Glomerular endothelial cell (primary cell): ENCODE measurements at places on chromosomes 12 and 14. TPM values are rescaled to one million over a fixed set of nuclear protein-coding genes. Genes with fewer than 3 reads are reported as not detected.
A peak's percentile ranks its signal among the peaks of the same experiment; 100 is the strongest.

The GNB3 gene
- 0.39 and 2.3 TPM in 2 replicates for total RNA-seq

- DNase-seq: no peak
Observed at GRCh38 chr12:24823808-24824515, 124.9 kb downstream of the BCAT1 start.

The TAS2R13 gene
- total RNA-seq: 2.7 TPM in 1 of 2 replicates, not detected in the other

The CKAP4 gene
- total RNA-seq: 283 and 321 TPM in 2 replicates

DNA sequence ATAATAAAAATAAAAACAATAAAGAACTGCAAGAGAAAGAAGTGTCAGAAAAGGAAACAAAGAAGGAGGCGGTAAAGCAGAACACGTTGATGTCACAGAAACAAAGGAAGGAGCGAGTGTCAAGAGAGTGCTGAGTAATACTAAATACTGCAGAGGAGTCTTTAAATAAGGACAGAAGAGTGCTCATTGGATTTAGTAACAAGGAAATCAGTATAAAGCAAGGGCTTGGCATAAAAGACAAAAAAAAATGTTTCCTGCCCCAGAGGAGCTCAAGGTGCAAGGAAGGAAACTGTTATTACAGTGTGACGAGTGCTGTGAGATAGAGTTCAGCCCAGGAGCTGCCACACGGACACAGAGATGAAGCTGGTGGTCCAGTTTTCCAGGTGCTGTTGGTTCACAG lies 8.4 kb upstream of the TUBA1A start:
- DNase-seq: no peak

The KLRC3 gene
- total RNA-seq: not detected in 2 replicates

- no peak for DNase-seq
Observed at GRCh38 chr14:74938531-74939495, 15.8 kb upstream of the RPS6KL1 start.

The SALL2 gene
- total RNA-seq: 2.9 and 4.6 TPM in 2 replicates

GRCh38 chr12:4555804-4556203 lies 6.2 kb upstream of the DYRK4 start:
- no peak for DNase-seq

The RNASE1 gene
- total RNA-seq: 215 and 387 TPM in 2 replicates

DNA sequence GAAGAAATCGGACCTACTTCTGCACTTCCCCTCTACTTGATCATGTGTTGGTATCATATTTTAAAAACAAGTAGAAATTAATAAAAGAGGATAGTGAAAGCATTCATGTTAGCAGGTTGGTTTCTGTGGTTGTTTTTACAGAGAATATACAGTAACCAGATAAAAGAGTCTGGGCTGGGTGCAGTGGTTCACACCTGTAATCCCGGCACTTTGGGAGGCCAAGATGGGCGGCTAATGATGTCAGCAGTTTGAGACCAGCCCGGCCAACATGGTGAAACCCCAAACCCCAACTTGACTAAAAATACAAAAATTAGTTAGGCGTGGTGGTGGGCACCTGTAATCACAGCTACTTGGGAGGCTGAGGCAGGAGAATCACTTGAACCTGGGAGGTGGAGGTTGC lies 55.9 kb downstream of the LRP6 start:
- DNase-seq: no peak

The ACOT6 gene
- not detected in 2 replicates for total RNA-seq

- DNase-seq: peak; percentile 92
Observed at GRCh38 chr12:75814851-75815754, 216.5 kb downstream of the PHLDA1 start.

The LRRC43 gene
- 1.4 and 2.7 TPM in 2 replicates for total RNA-seq

- DNase-seq: no peak
Observed at GRCh38 chr14:39681782-39682399, 249.7 kb upstream of the FBXO33 start.

DNA sequence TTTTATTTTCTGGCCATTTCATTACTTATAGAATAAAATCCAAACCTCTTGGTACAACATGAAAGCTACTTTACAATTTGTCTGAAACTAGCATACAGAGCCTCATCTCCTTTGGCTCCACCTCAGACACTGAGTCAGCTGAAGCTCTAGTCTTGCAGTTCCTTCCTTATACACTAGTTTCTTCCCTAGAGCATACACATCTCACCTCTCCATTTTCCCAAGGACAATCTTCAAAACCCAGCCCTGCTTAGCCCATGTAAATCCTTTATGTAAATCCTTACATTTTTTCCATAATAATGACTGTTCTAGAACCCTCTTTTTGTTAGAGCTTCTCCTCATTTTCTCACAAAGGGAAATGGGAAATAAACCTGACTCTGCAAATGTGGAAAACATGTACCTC lies 463.4 kb downstream of the SLC16A7 start:
- no peak for DNase-seq

DNA sequence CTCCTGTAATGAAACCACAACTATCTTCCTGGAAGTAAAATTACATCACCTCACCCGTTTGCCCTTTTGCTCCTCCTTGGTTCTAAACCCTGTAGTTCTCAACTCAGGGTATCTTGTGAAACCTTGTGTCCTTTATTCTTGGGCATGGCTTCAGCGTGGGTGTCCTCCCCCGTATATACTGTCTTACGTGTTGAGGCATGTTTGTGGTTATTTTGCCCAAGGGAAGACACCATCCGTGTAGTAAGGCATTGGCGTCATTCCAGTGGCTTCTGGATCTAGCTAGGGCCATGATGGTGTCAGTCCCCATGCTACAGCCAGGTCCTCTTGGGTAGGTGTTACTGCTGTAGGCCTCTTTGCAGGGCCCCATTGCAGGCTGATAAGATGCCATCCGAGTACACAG lies 115.4 kb downstream of the ZFP36L1 start:
- no peak for DNase-seq

DNA sequence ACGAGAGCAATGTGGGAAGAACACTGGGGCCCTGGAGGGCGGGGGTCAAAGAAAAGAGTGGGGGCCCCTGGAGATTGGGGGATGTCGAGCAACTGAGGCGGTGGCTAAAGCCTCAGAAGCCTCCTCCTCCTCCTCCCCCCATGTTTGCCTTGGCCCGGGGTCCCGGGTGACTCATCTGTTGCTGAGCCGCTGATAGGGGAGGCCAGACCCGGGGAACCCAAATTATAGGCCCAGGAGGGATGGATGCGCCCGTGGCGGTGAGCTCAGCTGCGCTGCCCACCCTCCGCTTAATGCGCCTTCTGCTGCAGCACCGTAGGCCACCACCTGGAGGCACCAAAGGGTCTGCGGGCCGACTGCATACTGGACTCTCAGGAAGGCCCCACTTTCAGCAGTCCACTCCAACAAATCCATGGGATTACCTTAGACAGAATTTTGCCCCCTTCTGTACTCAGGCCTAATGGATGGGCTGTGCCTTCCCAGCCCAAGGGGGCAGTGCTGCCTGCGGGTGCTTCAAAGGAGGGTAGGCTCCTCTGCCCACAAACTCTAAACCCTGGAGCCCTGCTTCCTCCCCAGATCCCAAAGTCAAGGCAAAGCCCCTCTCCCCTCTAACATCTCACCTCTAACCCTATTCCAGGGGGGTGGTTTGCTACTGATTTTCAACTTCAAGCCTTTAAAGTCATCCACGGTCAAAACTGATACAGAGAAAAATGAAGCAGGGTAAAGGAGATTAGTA lies 2.6 kb upstream of the WNT10B start:
- no peak for DNase-seq

GRCh38 chr14:55814064-55814463 lies 234.1 kb downstream of the KTN1 start:
- no peak for DNase-seq

DNA sequence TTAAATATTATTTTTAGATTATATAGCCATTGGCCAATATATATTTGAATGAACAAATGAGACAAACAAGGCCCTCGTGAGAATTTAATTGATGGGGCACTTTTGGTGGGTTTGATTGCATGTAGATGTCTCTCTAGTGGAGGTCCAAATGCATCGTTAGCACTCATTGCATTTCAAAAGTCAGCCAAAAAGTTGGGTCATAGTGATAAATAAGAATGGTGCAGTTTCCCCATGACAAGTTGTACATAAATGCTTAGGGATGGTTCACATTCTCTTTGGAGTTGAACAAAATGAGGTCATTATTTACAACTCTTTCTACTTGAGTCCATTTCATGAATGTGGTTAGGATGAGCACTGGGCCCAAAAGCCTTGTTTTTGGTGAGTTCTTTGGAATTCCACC lies 1.0 kb downstream of the BEST3 start:
- DNase-seq: no peak

DNA sequence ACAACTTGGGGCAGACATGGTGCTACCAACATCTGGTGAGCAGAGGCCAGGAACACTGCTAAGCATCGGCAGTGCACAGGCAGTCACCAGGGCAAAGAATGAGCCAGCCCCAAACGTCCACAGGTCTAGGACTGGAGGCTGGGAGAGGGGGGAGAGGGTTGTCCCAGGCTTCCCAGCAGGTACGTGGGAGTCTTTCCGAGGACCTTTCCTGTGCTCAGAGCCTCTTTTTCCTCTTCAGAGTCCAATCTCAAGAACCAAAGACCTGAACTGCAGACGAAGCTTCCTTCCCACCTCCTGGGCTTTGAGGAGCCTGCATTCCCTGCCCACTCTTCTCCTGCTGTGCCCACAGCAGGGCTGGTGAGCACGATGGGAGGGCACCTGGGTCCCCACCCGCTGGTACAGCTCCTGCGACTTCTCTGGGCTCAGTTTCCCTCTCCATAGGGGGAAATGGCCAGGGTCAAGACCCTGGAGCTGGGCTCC lies 48.7 kb downstream of the DLK1 start:
- no peak for DNase-seq

- peak; percentile 45 for DNase-seq
Observed at GRCh38 chr14:22333422-22334274, 255.4 kb downstream of the DAD1 start.

- DNase-seq: no peak
Observed at GRCh38 chr12:69028941-69029729, 96.2 kb upstream of the CPM start.
